ENCODE measurements at places on chromosomes 2 and 18.

- peak; percentile 65 for DNase-seq
Observed at GRCh38 chr18:69617888-69618287, 217.2 kb downstream of the DOK6 start.

GRCh38 chr18:76557026-76557575 lies 62.1 kb upstream of the ZNF516 start:
- no peak for DNase-seq

- DNase-seq, result no peak
Observed at GRCh38 chr2:68693951-68694350, 40.7 kb upstream of the ARHGAP25 start.

GRCh38 chr18:5455674-5456073 lies 88.1 kb downstream of the EPB41L3 start:
- DNase-seq, result no peak

- DNase-seq, result no peak
Observed at GRCh38 chr2:223759569-223760430, 77.6 kb downstream of the AP1S3 start.

DNA sequence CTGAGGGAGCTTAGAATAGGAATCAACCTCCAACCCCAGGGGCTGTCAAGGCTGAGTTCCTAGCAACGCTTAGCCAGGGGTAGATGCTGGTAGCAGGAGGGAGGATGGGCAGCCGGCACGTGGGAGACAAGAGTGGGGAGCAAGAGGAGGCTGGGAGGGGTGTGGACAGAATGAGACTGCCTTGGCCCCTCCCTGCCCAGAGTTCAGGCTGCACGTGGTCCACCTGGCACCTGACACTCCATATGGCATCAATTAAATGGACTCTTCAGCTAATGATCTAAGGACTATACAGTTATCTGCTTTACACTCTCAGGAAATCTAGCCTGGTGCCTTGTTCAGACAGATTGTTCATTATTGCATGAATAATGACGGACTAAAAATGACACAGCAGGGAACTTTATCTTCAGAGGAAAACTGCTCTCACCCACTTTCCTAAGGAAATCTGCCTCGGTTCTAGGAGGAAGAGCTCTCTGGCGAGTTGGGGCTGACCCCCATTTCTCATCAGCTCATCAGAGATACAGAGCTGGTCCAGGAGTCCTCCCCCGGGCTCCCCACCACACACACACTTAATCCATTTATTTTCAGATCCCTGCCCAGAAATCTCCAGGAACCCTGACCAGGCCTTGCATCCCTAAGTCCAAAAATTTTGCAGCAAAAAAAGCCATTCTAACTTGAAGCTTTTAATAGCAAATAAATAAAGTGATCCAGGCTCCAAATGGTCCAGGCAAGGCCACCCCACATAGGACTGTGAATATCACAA lies 102.1 kb upstream of the CDC42EP3 start:
- no peak for DNase-seq

DNA sequence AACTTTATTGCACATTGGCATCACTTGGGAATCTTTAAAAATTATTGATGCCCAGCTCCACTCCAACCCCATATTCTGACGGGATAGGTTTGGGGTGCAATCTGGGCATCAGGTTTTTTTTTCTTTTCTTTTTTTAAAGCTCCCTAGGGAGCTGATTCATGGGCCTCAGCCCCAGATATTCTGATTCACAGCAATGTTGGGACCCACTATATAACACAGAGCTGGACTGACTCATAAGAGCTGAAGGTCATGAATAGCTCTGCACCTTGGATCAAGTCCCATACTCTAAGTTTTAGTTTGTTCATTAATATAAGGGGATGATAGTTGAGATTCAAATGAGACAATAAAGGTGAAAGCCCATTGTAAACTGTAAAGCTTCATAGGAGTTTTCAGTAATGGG lies 191.1 kb upstream of the REV1 start:
- peak; percentile 77 for DNase-seq

DNA sequence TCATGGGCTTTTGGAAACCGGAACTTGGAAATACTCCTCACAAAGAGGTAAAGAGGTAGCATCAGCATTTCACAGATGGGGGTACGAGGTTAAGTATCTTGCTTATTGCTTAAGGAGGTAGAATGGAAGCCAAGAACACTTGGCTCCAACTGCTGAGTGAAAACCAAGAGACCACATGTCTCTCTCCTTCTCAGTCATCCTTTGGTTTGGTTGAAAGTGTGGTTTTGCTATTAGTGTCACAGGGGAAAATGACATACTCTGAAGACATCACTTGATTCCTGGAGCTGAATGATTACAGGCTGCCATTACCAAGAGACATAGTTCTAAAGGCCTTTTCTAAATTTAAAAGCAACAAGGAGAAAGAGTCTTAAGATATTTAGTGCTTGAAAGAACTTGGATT lies 41.5 kb downstream of the ANTXR1 start:
- peak; percentile 16 for DNase-seq

GRCh38 chr2:15731213-15731888 lies 139.7 kb downstream of the DDX1 start:
- no peak for DNase-seq

- no peak for DNase-seq
Observed at GRCh38 chr2:9302755-9303154, 96.1 kb downstream of the ASAP2 start.

GRCh38 chr2:219028996-219029828 lies 12.1 kb downstream of the CFAP65 start:
- no peak for DNase-seq

GRCh38 chr2:37987098-37987775 lies 62.1 kb downstream of the RMDN2 start:
- DNase-seq, result no peak

DNA sequence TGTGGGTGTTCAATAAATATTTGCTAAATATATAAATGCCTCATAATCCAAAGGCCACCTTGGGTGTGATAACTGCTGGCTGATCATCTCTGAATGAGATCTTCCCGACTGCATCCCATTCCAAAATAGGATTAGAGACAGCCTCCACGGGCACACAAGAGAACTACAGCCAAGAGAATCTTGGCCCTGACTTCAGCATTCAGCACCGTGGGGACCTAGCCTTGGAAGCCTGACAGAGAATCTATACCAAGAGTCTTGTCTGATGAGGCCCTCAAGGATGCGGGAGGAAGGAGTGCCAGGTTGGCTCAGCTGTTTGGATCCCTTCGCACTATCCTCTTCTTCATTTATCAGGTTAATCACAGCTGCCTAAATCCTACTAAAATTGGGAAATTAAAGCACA lies 85.8 kb downstream of the RBM43 start:
- no peak for DNase-seq

DNA sequence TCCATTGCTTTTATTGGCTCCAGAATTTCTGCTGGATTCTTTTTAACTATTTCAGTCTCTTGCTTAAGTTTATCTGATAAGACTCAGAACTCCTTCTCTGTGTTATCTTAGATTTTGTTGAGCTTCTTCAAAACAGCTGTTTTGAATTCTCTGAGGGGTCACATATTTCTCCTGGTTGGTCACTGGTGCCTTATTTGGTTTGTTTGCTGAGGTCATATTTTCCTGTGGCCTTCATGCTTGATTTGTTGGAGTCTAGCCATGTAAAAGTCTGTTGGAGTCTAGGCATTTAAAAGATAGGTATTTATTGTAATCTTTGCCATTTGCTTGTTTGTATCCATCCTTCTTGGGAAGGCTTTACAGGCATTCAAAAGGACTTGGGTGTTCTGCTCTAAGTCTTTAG lies 398.7 kb downstream of the DSEL start:
- DNase-seq, result no peak

- DNase-seq, result no peak
Observed at GRCh38 chr2:207200136-207200535, 34.4 kb upstream of the KLF7 start.

DNA sequence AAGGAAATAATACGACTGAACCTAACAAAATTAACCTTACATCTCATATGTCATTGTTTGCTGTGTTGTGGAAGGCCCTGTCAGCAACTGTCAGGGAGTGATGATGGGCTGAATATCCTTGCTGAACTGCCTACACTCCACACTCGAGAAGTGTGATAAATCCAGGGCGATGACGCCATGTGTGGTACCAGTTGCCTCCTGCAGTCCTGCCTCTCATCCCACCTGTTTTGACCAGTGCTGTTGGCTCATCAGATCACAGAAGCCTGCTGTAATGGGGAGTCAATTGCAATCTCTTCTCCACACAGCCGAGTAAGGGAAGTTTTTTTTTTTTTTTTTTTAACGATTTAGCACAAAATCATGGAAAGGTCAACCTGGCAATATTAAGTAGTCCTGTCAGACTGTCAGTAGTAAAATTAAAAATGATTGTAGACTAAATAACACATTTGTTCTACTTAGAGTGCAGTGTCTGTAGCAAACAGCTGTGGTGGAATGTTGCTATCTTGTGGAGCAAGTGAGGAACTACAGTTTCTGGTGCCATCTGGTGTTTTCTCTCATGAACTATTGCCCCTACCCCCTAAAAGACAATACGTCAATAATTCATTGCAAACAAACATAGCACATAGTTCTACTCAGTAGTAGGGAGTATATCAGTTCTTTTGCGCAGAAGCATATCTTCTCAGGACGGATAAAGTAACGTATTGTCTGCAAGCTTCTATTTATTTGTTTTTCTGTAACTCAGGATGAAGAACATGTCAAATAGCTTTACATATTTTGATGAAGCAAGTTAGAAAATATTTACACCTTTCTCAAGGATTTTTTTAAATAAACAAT lies 347.6 kb downstream of the CTNNA2 start:
- DNase-seq, result peak; percentile 43

GRCh38 chr2:72150157-72150860 lies 2.6 kb upstream of the CYP26B1 start:
- peak; percentile 92 for DNase-seq

DNA sequence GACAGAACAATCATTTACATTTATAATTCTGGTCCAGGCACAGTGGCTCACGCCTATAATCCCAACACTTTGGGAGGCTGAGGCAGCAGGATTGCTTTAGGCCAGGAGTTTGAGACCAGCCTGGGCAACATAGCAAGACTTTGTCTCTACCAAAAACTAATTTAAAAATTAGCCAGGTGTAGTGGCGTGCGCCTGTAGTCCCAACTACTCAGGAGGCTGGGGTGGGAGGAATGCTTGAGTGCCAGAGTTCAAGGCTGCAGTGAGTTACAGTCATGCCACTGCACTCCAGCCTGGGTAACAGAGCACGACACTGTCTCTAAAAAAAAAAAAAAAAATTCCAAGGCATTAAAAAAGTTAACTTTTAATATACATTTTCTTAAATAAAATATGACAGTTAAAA lies 88.1 kb downstream of the PLEKHM3 start:
- DNase-seq, result no peak

DNA sequence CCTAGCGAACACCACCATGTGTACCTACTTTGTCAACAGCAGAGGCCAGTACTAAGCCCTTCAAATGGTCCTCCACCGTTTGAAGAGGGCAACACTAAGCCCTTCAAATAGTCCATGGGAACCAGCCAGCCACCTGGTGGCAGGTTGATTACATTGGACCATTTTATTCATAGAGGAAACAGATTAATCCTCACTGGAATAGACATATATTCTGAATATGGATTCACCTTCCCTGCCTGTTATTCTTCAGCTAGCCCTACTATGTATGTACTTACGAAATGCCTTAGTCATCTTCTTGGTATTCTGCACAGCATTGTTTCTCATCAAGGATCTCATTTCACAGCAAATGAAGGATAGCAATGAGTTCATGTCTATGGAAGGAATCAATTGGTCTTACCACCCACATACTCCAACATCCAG lies 10.0 kb upstream of the ZNF396 start:
- no peak for DNase-seq

GRCh38 chr2:3430740-3431490 lies 51.4 kb downstream of the TRAPPC12 start:
- DNase-seq, result no peak

DNA sequence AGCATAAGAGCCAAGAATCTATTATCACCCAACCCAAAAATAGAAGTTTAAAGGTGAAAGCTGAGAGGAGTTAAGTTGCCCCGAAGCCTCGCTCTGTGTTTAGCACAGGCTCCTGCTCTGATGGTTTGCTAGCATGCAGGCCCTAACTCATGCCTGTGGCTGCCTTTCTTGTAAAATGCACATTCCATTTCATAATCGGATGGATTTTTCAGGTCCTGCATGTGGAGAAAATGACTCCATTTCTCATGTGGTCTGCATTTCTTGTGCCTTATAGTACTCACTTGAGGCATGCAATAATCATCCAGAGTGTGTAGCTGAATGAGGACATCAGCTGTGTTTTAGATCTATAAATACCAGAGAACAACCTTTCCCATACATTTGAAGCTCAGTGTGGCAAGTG lies 381.8 kb downstream of the CPS1 start:
- no peak for DNase-seq

GRCh38 chr18:12552879-12553242 lies 105.0 kb downstream of the SPIRE1 start:
- DNase-seq, result no peak

GRCh38 chr18:34122724-34123334 lies 101.9 kb downstream of the NOL4 start:
- DNase-seq, result peak; percentile 55

GRCh38 chr2:19050354-19050753 lies 308.1 kb downstream of the OSR1 start:
- DNase-seq, result no peak

- no peak for DNase-seq
Observed at GRCh38 chr18:3710712-3711301, 260.8 kb downstream of the TGIF1 start.

- no peak for DNase-seq
Observed at GRCh38 chr2:196530910-196531309, 108.6 kb upstream of the CCDC150 start.

GRCh38 chr2:71540818-71541217 lies 87.5 kb downstream of the DYSF start:
- no peak for DNase-seq

DNA sequence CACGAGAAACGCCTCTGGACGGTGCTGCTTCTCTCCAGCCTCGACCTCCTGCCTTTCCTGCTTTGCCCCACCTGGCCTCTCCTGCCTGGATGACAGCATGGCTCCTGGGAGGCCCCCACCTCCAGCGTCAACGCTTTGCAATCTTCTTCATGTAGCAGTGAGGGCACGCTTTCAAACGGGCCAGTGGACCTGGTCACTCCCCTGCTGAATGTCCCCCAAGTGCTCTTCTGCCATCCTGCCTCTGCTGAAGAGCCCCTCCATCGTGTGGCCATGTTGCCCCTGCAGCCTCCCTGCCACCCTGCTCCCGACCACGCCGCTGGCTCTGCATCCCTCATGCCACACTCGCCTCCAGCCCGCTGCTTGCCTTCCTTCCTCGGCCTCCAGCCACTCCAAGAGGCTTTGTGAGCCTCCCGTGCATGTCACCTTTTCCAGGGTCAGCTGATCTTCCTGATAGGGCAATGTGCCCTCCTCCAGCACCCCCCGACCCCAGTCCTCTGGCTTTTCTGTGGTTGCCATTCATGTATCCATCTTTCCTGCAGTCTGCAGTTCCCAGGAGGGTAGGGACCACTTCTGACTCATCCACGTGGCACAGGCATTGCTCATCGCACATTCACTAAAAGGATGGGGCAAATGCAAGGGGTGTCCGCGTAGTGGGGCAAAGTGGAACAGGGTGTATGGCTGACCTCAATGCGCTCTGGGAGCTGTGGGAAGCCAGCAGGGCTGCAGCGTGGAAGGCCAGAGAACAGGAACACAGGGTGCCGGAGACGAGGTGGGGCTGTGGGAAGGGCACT lies 268.8 kb downstream of the TWIST2 start:
- DNase-seq, result no peak
